ENCODE measurements at places on chromosomes 2 and 18. TPM values are rescaled to one million over a fixed set of nuclear protein-coding genes. Genes with fewer than 3 reads are reported as not detected.

DNA sequence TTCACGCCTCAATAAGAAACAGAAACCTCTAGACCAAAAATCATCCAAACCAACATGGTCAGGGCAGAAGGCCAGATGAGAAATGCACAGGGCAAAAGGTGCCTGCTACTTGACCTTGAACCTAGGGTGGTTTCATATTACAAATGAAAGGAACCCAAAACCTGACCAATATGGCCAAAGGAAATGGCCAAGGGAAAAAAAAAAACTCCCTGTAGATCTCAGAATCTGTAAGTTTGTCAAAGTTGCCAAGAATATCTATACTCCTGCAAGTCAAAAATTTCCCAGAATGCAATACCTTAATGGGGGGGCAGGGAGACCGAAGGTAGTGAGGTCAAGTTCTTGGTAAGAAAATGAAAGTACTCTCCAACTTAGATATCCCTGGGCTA lies 47.2 kb downstream of the HIBCH start:
- peaks cover 27% of the 10 kb centered on the region for H3K36me3 ChIP-seq
- no peak for DNase-seq
- no peaks in the 10 kb centered on the region for H3K4me1 ChIP-seq
- H3K27me3 ChIP-seq = no peaks in the 10 kb centered on the region
- no peak overlapping the region for H3K4me3 ChIP-seq

DNA sequence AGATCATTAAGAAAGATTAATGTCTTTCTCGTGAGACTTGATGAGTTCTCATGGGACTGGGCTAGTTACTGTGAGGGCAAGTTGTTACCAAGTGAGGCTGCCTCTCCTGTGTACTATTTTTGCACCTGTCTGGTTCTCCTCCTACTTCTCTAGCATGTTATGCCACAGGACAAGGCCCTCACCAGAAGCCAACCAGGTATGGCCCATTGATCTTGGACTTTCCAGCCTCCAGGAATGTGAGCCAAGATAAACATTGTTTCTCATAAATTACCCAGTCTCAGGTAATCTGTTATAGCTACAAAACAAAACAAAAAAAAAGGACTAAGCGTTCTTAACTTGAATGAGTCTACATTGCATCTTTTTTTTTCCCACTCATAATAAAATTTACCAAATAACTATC lies 184.1 kb downstream of the CDH7 start:
- no peak overlapping the region for H3K27ac ChIP-seq
- H3K36me3 ChIP-seq = no peaks in the 10 kb centered on the region
- no peaks in the 10 kb centered on the region for H3K4me1 ChIP-seq
- no peak overlapping the region for H3K4me3 ChIP-seq

DNA sequence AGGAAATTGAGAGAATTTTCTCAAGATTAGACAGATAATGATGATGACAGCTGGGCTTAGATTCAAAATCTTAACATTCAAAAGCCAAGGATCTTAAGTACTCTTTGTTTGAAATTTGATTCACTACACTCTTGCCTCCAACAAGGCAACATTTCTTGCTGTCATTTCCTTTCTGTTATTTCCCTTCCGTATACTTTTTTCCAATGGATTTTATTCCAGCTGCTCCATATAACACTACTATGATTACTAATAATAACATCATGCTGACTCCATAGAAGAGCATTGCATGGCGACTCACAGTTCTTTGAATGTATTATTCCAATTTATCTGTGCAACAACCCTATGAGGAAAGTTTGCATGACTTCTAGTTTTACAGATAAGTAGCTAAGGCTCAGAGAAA lies 33.9 kb upstream of the CCDC102B start:
- H3K36me3 ChIP-seq = no peaks in the 10 kb centered on the region
- H3K4me3 ChIP-seq = no peak overlapping the region
- no peaks in the 10 kb centered on the region for H3K4me1 ChIP-seq

SCN3A gene
- 14.2 TPM for polyA plus RNA-seq

LOXL3 gene
- 0.25 TPM for polyA plus RNA-seq

DNA sequence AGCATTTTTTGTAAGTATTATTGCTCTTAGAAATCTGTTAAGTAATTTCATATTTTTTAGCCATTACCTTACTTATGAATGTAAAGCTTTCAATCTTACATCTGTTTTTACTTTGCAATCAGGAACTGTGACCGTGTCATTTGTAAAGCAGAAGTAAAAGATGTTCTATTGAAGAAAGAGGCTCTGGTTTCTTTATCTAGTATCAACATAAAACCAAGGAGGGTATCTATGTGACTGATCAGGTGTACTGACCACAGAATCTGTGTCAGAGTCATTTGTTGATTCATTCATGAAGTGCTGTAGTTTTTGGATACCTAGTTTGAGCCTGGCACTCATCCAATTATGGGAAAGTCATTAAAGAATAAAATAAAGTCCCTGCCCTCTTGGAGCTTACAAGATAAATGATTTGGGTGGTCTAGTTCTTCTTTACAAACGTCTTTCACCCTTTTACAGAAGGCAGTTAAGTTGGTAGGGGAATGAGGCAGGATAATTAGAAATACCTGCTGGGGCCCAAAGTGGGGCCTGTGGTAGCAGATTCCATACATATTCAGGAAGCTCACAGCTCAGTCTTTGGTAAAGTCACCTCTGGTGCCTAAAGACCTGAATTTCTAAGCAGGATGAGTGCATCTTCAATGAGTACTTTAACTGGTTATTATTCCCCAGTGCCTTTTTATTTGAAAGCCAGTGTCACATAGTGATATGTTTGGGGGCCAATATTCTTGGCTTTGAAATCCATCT lies 260.6 kb upstream of the NT5C1B start:
- H3K27me3 ChIP-seq = no peaks in the 10 kb centered on the region
- no peaks in the 10 kb centered on the region for H3K4me1 ChIP-seq
- DNase-seq = no peak
- no peaks in the 10 kb centered on the region for H3K36me3 ChIP-seq

GRCh38 chr18:78518805-78519204 lies 460.8 kb upstream of the SALL3 start:
- H3K27ac ChIP-seq = no peak overlapping the region
- no peak overlapping the region for H3K4me3 ChIP-seq
- no peaks in the 10 kb centered on the region for H3K4me1 ChIP-seq
- no peaks in the 10 kb centered on the region for H3K36me3 ChIP-seq
- DNase-seq = no peak

- H3K4me3 ChIP-seq = no peak overlapping the region
- no peak for DNase-seq
- peaks cover 3% of the 10 kb centered on the region for H3K27me3 ChIP-seq
- H3K36me3 ChIP-seq = peaks cover 3% of the 10 kb centered on the region
Measured at GRCh38 chr2:105139556-105140239, 101.8 kb downstream of the MRPS9 start.

SCN2A gene
- not detected for polyA plus RNA-seq

- H3K36me3 ChIP-seq = peaks cover 7% of the 10 kb centered on the region
- H3K4me1 ChIP-seq = peaks cover 66% of the 10 kb centered on the region
- no peaks in the 10 kb centered on the region for H3K27me3 ChIP-seq
- no peak for DNase-seq
- peak overlapping the region; percentile 74 for H3K27ac ChIP-seq
Measured at GRCh38 chr2:219252570-219252899, 508 bp upstream of the TUBA4B start.

- H3K36me3 ChIP-seq = no peaks in the 10 kb centered on the region
- H3K27me3 ChIP-seq = no peaks in the 10 kb centered on the region
- DNase-seq = no peak
- H3K27ac ChIP-seq = no peak overlapping the region
- H3K4me1 ChIP-seq = no peaks in the 10 kb centered on the region
- no peak overlapping the region for H3K4me3 ChIP-seq
Measured at GRCh38 chr2:120383631-120384340, 37.9 kb downstream of the INHBB start.

GRCh38 chr2:42980764-42981416 lies 188.5 kb upstream of the HAAO start:
- H3K27ac ChIP-seq = no peak overlapping the region
- H3K4me3 ChIP-seq = no peak overlapping the region
- peaks cover 22% of the 10 kb centered on the region for H3K4me1 ChIP-seq
- peaks cover 4% of the 10 kb centered on the region for H3K27me3 ChIP-seq
- no peak for DNase-seq

SAG gene
- polyA plus RNA-seq = not detected

CCDC88A gene
- polyA plus RNA-seq = 5.0 TPM

DNA sequence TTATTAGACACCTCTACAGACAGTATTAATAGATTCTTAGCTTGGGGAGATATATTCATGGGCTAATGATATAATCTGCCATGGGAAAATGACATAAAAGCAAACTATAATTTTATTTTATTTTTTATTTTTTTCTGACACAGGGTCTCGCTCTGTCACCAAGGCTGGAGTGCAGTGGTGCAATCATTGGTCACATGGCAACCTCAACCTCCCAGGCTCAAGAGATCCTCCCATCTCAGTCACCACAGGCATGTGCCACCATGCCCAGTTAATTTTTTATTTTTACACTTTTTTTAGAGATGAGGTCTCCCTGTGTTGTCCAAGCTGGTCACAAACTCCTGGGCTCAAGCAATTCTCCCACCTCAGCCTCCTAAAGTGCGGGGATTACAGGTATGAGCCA lies 39.3 kb downstream of the RTN4 start:
- H3K4me3 ChIP-seq = peak overlapping the region; percentile 88
- peak overlapping the region; percentile 85 for H3K27ac ChIP-seq
- peaks cover 64% of the 10 kb centered on the region for H3K4me1 ChIP-seq

- no peak for DNase-seq
- no peaks in the 10 kb centered on the region for H3K4me1 ChIP-seq
- no peaks in the 10 kb centered on the region for H3K27me3 ChIP-seq
Measured at GRCh38 chr2:120561379-120562035, 174.2 kb upstream of the GLI2 start.

TEX44 gene
- not detected for polyA plus RNA-seq

GRCh38 chr2:23593752-23594459 lies 208.9 kb downstream of the KLHL29 start:
- no peaks in the 10 kb centered on the region for H3K36me3 ChIP-seq
- no peak for DNase-seq
- H3K4me1 ChIP-seq = no peaks in the 10 kb centered on the region
- H3K4me3 ChIP-seq = no peak overlapping the region
- no peak overlapping the region for H3K27ac ChIP-seq

IL18R1 gene
- not detected for polyA plus RNA-seq

DNA sequence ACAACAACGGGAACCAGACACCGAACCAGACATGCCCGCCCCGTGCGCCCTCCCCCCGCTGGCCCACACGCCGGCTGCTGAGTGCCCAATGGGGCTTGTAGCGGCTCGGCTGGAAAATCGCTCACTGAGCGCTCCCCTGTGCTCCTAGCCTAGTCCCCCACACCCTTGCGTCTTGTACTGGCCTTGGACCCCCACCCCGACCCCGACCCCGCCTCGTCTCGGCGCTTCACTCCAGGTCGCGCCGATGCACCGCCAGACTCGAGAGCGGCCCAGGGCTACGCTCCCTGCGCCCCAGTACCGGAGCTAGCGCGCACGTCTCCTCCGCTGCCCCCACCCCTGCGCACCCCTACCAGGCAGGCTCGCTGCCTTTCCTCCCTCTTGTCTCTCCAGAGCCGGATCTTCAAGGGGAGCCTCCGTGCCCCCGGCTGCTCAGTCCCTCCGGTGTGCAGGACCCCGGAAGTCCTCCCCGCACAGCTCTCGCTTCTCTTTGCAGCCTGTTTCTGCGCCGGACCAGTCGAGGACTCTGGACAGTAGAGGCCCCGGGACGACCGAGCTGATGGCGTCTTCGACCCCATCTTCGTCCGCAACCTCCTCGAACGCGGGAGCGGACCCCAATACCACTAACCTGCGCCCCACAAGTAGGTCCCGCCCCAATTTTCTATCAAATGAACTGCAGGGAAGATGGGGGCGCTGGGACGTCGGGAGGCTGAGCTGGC lies 1.5 kb downstream of the GAD1 start:
- peaks cover 6% of the 10 kb centered on the region for H3K36me3 ChIP-seq
- peak overlapping the region; percentile 90 for H3K4me3 ChIP-seq
- no peak for DNase-seq
- H3K27me3 ChIP-seq = peaks cover 93% of the 10 kb centered on the region
- peak overlapping the region; percentile 87 for H3K27ac ChIP-seq

DNA sequence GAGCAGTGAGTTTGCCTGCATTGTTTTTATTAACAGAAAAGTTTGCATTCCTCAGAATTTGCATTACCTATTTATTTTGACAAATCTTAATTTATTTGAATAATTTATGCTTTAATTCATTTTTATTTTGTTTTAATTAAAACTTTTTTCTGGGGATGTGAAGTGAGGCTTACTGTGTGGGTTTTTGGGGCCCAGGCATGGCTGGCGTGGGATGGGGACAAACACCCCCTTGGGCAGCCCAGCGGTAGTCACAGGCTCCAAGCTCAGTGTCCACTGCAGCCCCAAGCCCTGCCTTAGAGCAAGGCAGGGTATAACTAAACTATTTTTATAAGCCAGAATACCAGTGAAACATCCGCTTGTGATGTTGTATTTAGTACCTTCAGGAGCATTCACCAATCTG lies 95.7 kb upstream of the PXDN start:
- no peaks in the 10 kb centered on the region for H3K4me1 ChIP-seq
- H3K36me3 ChIP-seq = no peaks in the 10 kb centered on the region
- DNase-seq = no peak
- H3K27ac ChIP-seq = no peak overlapping the region

DNA sequence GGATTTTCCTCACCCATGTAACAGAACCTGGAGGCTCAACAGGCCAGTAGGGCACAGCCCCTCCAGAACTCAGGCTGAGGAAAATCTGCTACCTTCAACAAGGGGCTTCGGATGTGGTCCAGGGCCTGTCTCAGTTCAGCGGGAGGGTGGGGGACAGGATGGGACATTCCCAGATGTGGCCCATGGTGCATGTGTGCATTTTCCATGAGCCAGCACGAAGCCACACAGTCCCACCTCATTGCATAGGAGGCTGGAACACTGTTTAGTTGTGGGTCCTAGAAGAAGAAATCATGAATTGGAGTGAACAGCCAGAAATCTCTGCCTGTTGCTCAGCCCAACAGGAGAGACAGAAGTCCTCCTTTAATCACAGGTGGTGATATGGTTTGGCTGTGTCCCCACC lies 469.6 kb upstream of the MYT1L start:
- H3K4me1 ChIP-seq = no peaks in the 10 kb centered on the region
- H3K27me3 ChIP-seq = peaks cover 3% of the 10 kb centered on the region
- H3K36me3 ChIP-seq = no peaks in the 10 kb centered on the region

DNA sequence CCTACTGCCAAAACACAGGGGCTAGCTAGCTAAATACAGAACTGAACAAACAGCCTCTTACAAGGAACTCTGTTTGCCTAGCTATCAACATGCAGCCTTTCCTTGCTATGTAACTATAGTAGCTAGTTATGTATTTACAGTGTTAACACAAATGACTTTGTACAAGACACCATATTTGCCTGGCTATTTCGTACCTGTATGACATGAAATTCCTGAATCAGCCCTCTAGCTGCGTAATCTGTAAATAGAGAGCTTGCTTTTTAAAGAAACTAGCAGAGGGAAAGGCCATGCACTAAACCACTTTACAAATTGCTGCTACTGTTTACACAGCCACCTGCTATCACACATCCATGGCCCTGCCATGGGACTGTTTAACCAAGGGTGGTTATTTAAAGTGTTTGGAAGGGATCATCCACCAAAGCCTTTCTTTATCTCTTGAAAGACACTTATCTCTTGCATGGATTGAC lies 248.7 kb downstream of the TFCP2L1 start:
- H3K36me3 ChIP-seq = no peaks in the 10 kb centered on the region
- no peak for DNase-seq
- no peak overlapping the region for H3K27ac ChIP-seq
- no peaks in the 10 kb centered on the region for H3K27me3 ChIP-seq
- no peak overlapping the region for H3K4me3 ChIP-seq

FEV gene
- polyA plus RNA-seq = not detected

All from naive B cell (primary cell).